ENCODE measurements at places on chromosomes 12 and 14. TPM values are rescaled to one million over a fixed set of nuclear protein-coding genes. Genes with fewer than 3 reads are reported as not detected.
A peak's percentile ranks its signal among the peaks of the same experiment; 100 is the strongest.

The ASCL1 gene
- not detected for total RNA-seq

DNA sequence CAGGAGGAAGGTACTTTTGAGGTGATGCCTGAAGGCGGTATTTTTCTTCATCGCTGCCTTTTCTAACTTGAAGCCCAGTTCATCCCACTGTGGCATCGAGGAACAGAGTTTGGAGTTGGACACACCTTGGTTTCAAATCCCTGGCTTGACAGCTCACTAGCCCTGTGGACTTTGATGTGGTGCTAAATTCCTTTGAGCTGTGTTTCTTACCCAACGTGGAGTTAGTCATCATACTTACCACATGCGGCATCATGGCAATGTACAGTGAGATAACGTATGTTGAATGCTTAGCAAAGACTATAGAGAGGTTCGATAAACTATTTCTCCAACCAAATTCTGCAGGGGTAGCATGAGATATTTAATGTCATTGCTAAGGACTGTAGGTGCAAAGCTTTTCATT lies 3.4 kb downstream of the PLEKHG3 start:
- no peak for DNase-seq

The RERGL gene
- 10.3 TPM for total RNA-seq

DNA sequence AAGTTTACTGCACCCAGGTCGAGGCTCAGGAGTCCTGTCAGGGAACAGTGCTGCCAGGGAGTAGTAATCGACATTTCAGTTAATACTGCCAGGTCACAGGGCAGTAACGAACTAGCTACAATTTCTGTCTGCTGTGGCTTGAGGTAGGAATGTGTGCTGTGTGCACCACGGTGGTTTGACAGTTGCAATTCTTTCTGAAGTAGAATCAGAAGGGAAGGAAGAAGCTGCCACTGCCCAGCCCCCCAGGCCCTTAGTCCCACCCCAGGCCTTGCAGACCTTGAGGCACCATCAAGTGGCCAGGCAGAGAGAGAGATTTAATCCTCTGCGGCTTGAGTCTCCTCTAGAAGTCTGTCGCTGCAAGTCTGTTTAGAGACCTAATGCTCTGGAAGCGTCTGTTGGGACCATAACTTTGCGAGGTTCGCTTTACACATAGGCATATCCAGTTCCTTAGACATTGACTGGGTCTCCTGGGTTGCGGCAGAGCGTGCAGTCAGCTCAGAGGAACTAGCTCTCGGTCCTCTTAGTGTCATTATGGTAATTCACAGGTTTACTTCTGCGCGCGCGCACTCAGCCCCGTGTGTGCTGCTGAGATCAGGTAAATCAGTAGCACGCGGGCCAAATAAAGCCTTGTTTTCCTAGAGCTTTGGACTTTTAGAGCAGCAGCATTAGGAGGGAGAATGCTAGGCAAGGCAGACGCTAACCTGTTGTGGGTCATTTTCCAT lies 9.8 kb downstream of the NKX2-1 start:
- no peak for DNase-seq

- no peak for DNase-seq
Observed at GRCh38 chr12:98464190-98464589, 51.2 kb upstream of the TMPO start.

GRCh38 chr14:100015251-100015655 lies 50.0 kb upstream of the EVL start:
- no peak for DNase-seq

DNA sequence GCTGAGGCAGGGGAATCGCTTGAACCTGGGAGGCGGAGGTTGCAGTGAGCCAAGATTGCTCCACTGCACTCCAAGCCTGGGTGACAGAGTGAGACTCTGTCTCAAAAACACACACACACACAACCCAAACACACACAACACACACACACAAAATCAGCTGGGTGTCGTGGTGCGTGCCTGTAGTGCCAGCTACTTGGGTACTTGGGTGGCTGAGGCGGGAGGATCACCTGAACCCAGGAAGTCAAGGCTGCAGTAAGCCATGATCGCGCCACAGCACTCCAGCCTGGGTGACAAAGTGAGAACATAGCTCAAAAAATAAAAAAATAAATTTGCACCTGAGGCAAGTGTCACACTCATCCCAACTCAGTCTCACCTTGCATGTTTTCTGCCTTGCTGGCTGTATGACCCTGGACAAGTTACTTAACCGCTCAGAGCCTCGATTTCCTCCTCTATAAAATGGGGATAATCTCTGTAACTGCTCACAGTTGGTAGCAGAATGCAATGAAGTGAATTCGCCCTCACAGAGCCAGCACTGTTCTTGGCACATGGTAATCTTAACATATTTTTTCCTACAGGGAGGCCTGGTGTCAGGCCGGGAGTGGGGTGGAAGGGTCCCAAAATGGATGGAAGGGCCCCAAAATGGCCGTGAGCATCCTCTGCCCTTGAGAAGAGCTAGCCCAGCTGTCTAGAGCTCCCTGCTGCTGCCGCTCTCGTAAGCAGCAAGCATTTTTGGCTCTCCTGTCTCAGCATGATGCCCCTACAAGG lies 630 bp upstream of the HNF1A start:
- no peak for DNase-seq

The TMEM229B gene
- total RNA-seq = under 0.01 TPM

The BRAP gene
- 22.4 TPM for total RNA-seq

GRCh38 chr12:54859502-54859901 lies 5.2 kb downstream of the MUCL1 start:
- DNase-seq = no peak

DNA sequence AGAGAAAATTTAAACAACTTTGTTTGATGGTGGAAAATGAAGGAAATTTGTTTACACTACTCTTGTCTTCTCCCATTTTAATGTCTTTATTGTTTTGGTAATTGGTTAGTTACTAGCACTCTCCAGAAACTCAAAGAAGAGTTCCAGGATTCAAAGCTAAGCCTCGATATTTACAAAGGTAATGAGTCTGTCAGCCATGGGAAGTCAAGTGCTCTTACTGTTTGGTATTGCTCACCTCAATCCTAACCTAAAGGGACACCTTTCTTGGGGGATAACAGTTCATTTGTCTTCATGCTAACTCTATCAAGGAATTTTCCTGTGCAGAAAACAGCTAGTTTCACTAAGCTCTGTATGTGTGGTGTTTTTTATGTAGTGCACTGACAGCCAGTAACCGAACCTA lies 222.9 kb upstream of the LMO3 start:
- no peak for DNase-seq

The MUCL1 gene
- total RNA-seq = not detected

DNA sequence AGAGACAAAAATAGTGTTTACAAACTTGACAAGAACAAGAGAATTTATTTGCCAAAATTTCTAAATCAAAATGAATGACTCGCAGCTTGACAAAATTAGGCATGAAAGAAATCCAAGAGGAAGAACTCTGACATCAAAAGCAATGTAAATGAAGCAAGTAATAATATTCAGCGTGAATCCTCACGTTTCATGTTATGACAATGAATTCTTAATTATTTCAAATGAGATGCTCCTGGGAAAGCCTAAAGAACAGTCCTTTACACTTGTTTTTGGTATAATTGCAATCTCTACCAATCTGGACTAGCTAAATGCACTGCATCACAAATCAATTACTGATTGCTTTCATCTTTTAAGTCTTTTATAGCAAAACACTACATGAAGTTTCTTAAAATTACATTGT lies 29.1 kb downstream of the PIK3C2G start:
- DNase-seq = no peak

DNA sequence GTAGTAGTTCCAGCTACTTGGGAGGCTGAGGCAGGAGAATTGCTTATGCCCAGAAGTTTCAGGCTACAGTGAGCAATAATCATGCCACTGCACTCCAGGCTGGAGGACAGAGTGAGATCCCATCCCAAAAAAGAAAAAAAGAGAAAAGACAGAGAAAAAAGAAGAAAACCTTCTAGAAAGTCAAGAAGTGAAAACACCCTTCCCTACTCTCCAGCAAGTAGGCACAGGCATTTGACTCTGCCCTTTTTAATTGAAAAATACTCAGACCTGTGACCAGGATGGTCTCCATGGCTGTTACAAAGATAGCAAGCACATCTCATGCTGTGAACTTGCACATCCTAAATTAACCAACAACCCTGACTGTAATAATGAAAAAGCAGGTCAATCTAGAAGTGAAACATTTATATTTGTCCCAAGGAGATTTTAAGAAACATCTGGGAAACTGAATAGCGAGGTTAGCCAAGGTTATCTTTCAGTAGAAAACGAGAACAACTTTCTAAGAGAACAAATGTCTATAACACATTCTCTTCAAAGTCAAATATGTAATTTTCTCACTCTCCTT lies 2.0 kb downstream of the TMTC1 start:
- DNase-seq = no peak

The KCNK10 gene
- not detected for total RNA-seq

The BDKRB1 gene
- 0.83 TPM for total RNA-seq

The LMNTD1 gene
- not detected for total RNA-seq

The LALBA gene
- not detected for total RNA-seq

DNA sequence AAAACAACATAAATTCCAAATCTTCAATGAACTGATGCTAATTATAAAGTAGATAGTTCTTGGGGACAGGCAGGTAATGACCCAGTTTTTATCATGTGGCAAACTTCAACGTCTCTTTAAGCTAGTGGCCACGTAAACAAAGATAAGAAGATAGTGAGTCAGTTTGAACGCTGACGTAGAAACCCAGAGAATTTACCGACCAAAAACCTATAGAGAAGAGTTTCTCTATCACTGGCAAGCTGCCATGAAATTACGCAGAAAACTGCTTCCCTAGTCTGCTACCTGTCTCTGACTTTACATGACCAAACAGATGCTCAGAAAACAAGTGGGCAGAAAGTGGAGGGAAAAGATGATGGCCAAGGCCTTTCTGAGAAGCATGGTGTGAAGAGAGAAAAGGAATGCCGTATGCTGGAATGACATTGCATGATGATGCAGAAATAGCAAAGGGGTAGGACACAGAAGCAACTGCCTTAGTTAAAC lies 136.3 kb downstream of the ITPR2 start:
- DNase-seq = no peak

GRCh38 chr12:50933459-50934124 lies 18.8 kb upstream of the HIGD1C start:
- DNase-seq = no peak

DNA sequence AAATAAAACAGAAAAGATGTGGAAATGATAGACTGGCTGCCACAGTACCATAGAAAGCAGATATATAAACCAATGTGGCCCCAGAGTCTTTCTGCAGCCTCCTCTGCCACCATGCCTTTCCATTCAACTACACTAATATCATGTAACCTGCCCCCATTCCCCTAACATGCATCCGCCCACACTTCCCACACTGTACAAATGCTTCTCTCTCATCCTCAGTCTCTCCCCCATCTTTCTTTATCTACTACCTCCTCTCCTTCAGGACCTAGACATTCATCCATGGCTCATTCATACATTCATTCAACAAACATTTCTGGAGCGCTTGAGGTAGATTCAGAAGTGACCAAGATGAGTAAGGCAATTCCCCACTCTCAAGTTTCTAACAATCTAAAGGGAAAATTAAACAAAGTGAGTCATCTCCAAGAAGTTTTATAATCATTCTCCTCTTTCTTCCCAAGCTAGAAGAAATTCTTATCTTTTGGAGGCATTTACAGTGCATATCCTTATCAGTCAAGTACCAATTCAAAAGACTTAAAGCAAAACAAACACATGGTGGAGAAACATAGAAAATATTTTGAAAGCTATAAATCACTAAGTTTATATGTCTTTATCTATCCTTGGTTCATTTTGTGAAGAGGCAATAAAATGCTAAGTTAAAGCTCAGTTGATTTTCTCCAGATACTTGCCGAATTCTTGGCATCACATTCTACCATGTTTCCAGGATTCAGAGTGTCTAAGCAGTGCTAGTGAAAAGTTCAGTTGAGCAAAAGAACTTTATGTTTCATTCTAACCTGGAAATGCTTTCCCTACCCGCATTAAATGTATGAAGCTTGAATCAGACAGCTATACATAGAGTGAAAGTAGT lies 70.5 kb upstream of the FRMD6 start:
- no peak for DNase-seq

DNA sequence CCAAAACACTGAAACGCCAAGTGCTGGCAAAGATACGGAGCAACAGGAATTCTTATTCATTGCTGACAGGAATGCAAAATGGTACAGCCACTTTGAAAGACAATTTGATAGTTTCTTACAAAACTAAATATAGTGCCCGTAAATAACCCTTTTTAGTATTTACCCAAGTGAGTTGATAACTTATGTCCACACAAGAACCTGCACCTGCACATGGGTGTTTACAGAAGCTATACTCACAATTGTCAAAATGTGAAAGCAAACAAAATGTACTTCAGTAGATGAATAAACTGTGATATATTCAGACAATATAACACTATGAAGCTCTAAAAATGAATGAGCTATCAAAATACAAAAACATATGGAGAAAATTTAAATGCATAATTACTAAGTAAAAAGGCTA lies 86.6 kb downstream of the ATXN7L3B start:
- no peak for DNase-seq

DNA sequence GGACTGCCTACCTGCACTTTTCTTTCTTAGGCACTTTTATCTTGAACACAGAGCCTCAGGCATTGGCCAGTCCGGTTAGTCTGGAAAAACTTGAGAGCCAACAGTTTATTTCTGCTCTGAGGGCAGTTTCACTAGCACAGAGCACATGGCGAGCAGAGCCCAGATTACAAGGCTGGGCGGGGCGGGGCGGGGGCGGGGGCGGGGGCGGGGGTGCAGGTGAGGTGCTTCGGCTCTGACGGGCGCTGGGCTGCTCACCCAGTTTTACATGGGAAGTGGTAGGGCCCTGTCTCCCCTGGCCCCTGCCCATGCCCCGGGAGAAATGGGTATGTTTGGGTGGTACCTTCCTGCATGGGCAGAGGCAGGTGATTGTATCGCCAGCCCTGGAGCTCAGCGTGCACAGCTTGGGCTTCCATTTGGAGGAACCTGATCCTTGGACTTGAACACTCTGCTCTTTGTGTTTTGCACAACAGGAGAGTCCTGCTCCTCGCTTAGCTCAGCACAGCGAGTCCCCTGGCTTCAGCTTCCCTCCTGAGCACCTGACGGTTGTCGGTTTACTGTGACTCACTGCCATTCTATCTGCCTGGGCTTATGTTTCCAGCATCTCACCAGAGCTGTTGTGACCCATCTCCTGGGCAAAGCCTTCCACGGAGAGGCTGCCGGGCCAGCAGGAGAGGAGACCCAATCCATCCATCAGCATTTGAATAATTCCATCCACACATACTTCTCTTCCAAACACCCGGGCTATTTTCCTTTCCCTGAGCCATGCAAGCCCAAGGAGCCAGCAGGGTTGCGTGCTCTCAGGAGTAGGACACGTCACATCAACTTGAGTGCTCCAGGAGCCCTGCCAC lies 108.5 kb downstream of the ARF6 start:
- peak; percentile 44 for DNase-seq

DNA sequence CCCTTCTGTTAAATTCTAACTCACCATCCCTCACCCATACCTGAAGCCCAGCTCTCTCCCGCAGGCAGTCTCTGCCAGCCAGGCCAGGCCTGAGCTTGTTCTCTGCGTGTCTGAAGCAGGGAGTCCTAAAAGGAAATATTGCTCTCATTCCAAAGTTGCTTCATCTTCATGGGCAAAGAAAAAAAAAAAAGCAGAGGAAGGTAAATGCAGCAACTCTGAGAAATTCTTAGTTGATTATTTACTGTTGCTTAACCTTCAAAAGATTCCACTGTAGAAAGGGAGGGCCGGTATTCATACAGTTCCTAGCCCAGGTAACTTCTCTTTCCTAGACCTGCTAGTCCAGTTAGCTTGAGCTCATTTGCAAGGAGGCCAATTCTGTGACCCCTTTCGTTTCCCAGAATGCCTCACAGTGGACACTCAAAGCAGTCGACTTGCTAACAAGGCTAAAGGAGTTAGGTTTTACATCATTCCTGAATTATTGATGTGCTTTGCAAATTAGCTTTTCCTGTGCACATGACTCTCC lies 193.5 kb upstream of the EEA1 start:
- DNase-seq = no peak

GRCh38 chr12:51994959-51995358 lies 11.8 kb upstream of the TAMALIN start:
- no peak for DNase-seq

The SAMD15 gene
- total RNA-seq = 0.55 TPM

The MIP gene
- total RNA-seq = not detected
